NCI-H345 (cell line): ENCODE measurements at places on chromosomes 2 and 18.
A peak's percentile ranks its signal among the peaks of the same experiment; 100 is the strongest.

- DNase-seq = no peak
These were observed 9.3 kb upstream of the ATL2 start for GRCh38 chr2:38386377-38386776.

DNA sequence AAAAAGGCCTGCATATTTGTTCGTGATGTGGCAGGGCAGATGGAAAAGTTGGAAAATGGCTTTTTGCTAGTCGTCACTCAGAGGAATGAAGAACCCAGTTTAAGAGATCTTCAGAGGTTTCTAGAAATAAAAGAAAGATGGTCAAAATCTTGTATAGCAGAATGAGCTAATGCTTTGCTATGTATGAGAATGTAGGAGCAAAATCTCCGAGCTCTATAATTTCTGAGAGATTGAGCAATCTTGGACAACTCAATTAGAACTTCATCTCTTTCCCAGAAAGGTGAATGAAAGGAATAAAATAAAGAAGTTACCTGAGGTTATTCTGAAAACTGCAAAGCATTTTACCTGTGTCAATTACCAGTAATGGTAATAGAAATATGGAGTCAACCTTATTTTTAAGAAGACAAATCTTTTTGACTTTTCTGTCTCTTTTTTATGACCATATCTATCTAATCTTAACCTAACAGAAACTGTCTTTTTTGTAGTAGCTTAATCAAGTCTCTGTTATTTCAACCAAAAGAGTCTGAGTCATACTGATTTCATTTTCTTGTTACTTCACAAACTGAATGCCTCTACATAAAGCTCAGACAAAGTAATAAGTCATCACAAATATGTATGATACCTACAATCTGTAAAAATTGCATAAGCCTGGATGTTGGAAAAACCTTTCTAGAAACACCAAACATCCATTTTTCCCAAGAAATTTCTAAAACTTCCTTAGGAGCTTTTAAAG lies 32.5 kb downstream of the CCDC68 start:
- DNase-seq = no peak

DNA sequence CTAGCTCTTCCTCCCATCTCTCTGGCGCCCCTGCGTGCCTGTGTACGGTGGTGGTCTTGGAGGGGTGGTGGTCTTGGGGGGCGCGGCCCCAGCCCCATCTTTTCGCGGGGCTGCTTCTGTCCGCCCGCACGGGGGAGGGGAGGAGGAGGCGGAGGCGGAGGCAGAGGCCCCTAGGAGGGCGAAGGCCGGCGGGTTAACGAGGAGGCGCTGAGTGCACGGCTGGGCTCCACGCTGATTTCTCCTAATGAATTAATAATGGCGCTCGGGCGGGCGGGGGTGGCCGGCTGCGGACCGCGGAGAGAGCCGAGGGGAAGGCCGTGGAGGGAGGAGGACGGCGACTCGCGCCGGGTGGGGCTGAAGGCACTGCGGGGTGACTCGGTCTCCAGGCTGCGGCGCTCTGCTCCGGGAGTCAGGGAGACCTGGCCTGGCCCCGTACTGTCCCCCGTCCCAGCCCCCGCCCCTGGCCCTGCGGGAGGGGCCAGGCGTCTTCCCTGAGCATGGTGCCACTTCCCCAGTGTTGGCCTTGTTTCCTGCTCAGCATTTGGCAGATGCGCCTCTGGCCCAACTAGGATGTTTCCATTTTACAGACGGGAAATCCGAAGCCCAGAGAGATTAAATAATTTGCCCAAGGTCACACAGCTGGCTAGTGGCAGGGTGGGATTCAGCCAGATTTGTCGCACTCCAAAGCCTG lies 6.0 kb downstream of the GAREM2 start:
- DNase-seq = no peak

DNA sequence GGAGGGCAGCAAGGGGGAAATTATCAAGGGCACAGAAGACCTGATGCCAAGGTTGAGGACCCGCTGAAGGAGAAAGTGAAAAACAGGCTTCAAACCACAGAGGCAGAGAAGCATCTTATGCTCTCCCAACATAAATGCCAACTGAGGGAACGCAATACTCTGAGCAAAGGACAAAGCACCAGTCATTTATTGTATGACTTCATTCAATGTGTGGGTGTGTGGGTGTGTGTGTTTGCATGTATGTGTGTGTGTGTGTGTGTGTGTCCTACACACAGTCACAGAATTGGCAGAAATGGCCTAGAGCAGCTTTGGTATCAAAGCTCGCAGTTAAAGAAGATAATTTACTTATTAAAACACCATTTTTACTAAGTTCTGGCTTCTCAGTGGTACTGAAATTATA lies 51.4 kb downstream of the UXS1 start:
- DNase-seq = no peak

DNA sequence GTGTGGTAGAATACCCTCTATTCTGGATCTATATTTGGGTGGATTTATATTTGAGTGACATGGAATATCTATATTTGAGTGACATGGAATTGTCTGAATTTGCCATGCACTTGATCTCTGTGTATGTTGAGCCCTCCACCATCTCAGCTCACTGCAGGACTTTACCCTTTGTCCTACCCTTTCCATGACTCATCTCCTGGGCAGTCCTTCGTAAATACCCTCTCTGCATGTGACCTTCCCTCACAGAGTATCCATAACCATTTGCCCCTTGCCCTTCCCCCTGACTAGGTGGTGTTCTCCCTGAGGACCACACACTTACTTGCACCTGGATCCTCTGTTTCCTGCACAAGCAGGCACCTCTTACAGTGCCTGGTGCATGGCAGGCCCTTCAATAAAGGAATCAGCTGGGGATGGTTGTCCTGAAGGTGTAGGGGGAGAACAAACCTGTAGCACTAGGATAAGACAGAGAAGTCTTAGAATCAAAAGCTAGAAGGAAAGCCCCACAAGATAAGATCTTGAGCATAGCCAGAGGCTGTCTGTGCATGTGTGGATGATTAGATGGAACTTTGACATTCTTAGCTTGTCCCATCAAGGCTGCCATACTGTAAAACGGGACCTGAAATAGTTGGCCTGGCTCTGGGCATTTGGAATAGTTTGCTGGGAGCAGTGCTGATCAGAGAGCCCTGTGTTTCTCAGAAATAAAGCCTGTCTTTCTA lies 230.4 kb downstream of the FHOD3 start:
- DNase-seq = no peak

GRCh38 chr2:229712136-229712535 lies 2.2 kb downstream of the DNER start:
- DNase-seq = no peak

GRCh38 chr2:216884347-216884746 lies 24.5 kb upstream of the TNP1 start:
- DNase-seq = no peak

DNA sequence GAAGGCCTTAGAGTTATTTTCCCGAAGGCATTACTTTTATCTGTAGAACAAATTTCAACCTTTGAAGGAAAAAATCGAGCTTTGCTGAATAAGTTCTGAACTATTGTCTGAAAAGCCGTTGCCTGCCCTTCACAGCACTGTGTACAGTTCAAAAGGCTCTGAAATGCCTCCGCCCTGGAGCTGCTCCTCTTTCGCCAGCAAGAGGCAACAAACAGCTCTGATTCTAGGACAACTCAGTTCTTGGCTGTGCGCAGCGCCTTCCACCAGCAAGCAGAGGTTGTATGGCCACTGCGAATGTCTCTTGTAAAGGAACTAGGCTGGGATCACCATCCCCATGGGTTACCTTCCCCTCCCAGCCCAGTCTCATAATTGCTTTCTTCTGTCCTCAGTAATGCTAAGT lies 308.5 kb downstream of the GBX2 start:
- DNase-seq = no peak

DNA sequence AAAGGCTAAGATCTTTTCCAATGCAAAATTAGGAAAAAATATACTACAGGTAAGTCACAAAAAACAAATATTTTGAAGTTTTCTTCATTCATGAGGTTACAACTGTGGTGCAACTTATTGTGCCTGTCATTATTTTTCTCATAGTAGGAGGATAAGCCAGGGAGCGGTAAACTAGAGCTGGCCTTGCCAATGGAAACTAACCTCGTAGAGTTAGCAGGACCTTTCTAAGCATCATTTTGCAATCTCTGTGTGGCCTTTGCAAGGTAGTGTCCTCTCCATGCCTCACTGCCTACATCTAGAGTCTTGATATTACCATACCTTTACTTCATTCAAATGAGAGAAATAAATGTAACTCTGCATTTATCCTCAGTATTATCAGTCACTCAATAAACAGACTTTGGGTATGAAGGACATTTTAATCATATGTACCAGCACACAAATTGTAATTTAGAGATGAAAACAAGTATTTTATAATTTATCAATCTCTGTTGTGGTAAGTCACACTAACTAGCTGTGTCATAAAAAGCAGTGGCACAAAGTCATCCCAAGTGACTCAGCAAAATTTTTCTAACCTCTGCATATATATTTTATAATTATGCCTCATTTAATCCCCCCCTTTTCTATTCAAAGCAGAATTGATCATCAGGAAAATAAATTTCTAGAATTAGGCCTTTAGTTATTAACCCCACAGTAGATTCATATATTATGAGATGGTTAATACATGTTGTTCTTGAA lies 47.0 kb downstream of the LANCL1 start:
- DNase-seq = no peak

GRCh38 chr18:7576685-7577084 lies 9.6 kb downstream of the PTPRM start:
- DNase-seq = no peak

- DNase-seq = no peak
These were observed 65.6 kb downstream of the STRADB start for GRCh38 chr2:201517094-201517493.

GRCh38 chr18:13296867-13297574 lies 78.5 kb downstream of the LDLRAD4 start:
- DNase-seq = no peak

DNA sequence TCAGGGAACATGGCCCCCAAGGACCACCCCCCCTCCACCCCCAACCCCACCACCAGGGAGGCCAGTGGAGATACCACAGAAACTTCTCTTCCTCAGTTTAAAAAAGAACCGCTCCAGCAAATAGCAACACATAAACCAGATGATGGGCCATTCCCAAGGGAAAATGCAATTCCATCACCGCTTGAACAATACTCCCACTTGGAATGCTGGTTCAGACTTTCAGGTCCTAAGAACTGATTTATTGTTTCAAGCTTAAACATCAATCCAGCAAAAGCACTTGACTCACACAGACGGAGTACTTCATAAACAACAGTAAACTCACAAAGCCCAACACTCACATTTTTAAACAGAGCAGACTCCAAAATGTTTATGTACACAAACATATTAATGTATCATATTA lies 6.9 kb downstream of the HDAC4 start:
- no peak for DNase-seq

GRCh38 chr2:10035053-10035422 lies 8.3 kb upstream of the KLF11 start:
- no peak for DNase-seq

- DNase-seq = no peak
These were observed 316.0 kb upstream of the MEX3C start for GRCh38 chr18:51513517-51513916.

DNA sequence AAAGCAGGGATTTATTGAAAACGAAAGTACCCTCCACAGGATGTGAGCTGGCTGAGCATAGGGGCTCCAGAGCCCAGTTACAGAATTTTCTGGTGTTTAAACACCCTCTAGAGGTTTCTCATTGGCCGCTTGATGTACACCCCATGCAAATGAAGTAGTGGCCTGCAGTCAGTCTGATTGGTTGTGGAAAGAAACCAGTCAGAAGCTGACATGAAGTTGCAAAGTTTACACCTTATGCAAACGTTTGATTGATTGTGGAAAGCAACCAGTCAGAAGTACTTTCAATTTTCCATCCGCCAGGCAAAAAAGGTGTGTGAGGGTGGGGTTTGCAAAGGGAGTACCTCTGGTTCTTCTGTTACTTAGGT lies 62.3 kb downstream of the VWA3B start:
- DNase-seq = no peak

- DNase-seq = no peak
These were observed 6.4 kb upstream of the SLC8A1 start for GRCh38 chr2:40458271-40458794.

- no peak for DNase-seq
These were observed 79.0 kb upstream of the CDH19 start for GRCh38 chr18:66682855-66683322.

DNA sequence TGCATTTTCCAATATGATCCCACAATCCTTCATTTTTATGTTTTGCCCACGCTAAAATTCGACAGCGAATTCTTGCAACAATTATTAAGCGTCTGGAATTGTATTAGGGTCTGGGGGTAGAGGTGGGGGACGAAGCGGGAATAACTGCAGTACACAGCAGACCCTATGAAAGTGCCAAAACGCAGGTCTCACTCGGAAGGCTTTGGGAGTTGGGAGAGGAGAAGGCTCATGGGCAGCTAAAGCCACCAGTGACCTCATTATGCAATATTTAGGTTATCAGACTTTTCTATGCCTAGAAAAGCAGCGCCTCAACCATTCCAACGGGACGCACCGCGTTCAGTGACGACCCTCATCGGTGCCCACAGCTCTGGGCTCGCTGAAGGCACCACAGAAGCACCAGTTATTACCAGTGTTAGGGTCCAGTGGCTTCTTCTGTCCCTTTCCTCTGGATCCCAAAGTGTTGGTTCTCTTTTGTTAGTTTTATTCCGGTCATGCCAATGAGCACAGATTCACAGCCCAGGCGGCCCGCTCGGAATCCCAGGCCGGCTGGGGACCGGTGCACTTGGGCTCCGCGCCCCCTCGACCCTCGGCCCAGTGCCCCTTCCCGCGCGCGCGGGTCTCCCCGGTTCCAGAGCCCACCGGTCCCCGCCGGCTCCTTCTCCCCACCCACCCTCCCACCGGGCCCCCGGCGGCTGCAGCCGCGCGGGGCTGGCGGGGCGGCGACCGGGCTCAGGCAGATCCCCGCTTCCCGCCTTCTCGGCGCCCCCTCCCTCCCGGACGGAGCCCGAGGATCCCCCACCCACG lies 737 bp upstream of the MAPK4 start:
- peak; percentile 16 for DNase-seq

DNA sequence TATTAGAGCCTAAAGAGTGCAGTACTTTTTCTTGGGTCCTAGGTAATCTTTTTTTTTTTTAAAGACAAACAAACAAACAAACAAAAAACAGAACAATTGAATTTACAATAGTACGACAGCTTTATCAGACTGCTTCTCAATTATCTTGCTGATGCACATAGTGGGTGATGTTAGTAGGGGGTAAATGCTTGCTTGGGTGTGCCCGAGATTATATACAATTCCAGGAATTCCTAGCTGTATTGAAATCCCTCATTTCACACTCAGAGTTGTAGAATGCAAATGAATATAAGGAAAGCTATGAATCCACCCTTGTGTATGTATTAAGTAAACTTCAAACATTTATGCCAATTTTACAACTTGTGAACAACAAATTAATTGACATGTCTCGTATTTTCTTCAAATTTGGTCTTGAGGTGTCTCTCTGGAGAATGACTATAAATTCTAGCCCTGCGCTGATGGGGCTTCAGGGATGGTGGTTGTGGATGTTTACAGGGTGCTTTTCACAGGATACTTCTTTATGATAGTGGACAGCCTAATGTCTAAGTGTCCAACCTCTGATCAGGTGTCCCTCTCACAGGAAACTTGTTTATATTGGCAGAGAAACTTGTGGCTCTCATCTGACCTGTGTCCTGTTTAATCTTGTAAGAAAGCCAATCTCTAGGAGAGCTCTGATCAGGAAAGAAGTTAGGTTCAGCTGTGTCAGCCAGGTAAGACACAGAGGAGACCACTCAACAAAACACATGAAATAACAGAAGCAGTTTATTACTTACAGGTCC lies 61.9 kb upstream of the SLC39A10 start:
- DNase-seq = no peak

- DNase-seq = no peak
These were observed 72.8 kb upstream of the YPEL5 start for GRCh38 chr2:30074023-30074422.

GRCh38 chr2:19059076-19059475 lies 299.3 kb downstream of the OSR1 start:
- no peak for DNase-seq

- DNase-seq = no peak
These were observed 353.9 kb downstream of the SS18 start for GRCh38 chr18:25736516-25736915.
